Stimulated activated CD8-positive, alpha-beta memory T cell treated with anti-CD3 and anti-CD28 coated beads, Interleukin-4, amount 100 ng/mL, for 48 hours (primary cell): ENCODE measurements at places on chromosomes 1 and 21.

DNA sequence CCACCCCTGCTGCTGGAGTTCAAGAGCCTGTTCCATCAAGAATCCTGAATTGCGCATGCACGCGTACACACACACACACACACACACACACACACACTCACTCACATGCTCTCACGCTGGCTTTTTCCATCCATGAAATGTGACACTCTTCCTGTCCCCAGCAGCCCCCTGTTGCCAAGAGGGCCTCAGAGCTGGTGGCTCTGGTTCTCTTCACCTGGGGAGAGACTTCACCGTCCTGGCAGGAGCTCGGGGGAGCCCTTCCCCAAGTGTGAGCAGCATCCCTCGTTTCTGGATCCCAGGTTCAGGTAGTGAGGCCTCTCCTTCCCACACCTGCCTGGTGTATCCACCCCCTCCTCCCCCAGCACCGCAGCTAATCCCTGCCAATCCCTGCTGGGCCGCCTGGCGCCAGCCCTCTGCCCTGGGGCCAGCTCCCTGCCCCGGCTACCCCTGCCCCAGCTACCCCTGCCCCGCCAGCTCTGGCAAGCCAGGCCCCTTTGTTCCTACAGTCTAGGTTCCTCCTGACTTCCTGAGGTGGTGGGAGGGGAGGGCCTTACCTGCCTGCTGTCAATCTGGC, 9.9 kb downstream of the PLOD1 start:
- no peak for DNase-seq

GRCh38 chr21:24115141-24115540, 1492.1 kb downstream of the MRPL39 start:
- DNase-seq: no peak

- no peak for DNase-seq
These were observed 166.9 kb upstream of the UBE2U start for GRCh38 chr1:64036549-64036948.

DNA sequence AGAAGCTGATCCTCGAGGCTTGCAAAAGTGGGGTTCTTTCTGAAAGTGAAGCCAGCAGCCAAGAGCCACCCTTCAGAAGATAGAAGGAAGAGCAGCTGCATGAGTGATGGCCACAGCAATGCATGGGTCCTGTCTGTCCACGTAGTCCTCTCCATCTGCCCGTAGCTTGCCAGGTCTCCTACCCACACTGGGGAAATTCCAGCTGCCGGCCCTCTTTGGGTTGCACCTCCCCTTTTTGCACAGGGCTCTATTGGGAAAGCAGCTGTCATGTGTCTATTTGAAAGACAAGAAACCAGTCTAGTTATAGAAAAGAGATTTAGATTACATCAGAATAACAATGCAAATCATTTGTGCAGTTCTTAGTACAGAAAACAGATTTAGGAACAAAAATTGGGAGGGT, 204.4 kb downstream of the GIPC2 start:
- DNase-seq: no peak

DNA sequence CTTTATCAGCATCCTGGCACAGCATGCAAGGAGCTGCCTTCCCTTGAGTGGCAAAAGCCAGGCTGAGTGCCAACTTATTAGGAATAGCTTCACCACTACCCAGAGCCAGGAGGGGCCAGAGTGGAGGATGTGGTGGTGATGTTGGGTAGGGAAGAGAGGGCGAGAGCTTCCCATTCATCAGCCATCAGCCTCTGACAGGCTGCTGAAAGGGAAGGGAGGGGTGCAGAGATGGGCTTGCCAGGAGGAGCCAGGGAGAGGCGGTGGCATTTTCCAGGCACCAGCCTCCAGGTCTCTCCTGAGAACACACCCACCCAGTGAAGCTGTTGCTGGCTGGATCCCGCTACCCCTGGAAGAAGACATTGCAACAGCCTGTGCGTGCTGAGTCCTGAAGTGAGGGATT, 168.5 kb downstream of the ACTL8 start:
- DNase-seq: no peak

DNA sequence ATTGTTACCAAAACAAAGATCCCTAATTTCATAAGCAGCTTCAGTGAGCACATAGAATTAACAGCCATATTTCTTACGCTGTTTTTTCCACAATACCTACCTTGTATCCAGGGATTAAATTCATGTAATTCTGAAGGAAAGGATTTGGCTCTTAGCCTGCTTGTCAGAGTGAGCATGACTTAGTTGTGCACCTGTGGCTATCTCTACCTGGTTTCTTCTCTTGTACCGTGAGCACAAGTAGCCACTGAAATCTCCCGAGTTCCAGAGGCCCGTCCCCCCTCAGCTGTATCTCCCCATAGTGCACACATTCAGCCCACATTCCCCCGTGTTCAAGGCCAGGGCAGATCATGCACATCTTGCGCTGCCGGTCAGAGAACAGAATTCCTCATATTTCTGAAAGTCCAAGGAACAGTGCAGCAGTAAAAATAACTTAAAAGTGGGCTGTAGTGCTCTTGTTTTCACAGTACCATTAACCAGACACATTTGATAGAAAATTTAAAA, 2.3 kb downstream of the TENT5C start:
- no peak for DNase-seq

DNA sequence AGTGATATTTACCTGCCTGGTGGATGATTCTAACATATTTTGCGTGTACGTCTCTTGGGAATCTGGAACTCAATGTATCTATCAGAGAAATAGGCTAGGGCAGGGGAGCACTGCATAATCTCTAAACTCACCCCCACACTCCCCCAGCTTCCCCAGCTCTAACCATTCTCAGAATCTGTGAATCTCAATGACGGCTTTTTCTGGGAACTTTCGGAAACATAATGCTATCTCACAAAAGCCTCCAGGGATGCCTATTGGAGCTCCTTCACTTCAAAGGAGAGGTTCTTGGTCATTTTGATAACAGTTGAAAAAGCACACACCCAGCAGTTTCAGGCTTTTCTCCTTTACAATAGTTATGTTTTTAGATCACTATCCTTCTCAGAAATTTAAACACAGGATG, 113.8 kb upstream of the MAGI3 start:
- DNase-seq: no peak

- DNase-seq: no peak
These were observed 51.3 kb downstream of the TEX35 start for GRCh38 chr1:178564086-178564782.

- DNase-seq: no peak
These were observed 9.2 kb upstream of the EPHA8 start for GRCh38 chr1:22553991-22554522.

- DNase-seq: peak; percentile 27
These were observed 84.9 kb downstream of the CNIH3 start for GRCh38 chr1:224700918-224701531.

DNA sequence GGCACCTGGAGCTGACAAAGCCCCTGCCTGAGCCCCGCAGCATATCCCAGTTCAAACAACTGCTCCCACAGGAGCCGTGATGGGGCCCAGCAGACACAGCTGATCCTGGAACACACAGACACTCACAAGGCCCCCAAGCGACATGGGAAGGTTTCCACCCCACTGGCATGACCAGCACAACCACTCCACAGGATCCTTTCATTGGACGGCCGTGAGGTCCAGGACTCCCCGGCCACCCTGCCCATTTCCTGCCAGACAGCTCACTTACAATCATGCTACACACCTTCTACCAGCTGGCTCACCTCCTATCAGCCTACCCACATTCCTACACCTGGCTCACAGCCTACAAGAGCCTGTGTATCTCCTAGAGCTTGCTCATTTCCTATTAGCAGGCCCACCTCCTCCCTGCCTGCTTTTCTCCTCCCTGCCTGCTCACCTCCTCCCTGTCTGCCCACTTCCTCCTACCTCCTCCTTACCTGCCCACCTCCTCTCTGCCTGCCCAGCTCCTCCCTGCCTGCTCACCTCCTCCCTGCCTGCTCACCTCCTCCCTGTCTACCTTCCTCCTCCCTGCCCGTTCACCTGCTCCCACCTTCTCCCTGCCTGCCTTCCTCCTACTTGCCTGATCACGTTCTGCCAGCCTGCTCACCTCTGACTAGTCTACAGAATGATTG, 73.9 kb downstream of the MATN1 start:
- DNase-seq: no peak

- peak; percentile 42 for DNase-seq
These were observed 10.7 kb downstream of the RAB42 start for GRCh38 chr1:28602536-28603439.

- no peak for DNase-seq
These were observed 295.8 kb downstream of the MATN1 start for GRCh38 chr1:30427545-30427944.

DNA sequence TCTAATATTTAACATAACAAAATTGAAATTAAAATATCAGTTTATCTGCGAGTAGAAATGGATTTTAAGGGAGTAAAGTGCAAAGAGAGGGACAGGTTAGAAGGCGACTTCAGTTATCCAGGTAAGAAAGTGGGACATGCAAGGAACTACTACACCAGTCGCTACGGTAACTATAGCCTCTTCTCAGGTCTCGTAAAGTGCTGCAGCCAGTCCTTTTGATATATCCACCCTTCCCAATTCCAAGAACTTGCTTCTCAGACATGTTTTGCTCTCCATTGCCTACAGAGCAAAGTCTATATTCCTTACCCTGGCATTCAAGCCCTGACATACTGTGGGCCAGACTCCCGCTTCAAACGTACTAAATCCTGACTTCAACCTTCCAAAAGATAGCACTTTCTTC, 2.5 kb downstream of the COA7 start:
- DNase-seq: no peak

GRCh38 chr1:151918819-151919610, 9.7 kb upstream of the THEM4 start:
- DNase-seq: no peak

DNA sequence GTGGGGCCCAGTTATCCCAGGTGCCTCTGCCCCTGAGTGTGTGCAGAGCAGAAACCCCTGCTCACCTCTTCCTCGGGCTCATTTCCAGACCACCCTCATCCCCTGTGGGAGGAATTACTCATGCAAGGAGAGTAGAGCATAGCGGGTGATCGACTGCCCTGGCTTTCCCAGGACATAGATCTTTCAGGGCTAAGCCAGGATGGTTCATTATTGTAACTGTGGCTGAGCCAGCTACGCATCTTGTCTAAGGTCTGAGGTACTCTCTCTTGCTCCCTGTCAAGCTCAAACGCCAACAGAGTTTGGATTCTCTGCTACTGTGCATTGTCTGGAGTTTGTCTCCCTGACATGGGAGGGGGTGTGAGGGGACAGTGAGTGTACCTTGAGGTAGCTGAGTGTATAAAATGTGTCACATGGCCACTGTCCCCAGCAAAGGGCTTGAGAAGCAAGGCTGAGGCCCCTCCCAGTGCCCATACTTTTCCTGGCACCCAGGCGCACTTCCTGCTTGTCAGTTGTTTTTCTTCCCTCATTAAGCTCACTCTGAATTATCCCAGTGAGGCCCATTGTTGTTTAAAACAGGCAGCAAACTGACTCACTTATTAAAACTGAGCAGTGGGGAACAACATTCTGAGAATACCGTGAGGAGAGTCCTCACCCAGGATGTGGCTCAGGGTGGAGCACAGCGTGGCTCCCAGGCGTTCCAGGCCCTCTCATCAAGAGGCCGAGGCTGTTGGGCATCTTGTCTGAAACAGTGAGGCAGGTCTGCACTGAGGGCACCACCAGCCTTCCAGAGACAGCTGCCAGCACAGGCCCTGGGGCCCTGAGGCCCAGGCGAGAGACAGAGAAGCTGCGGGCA, 92.9 kb downstream of the LAMC2 start:
- no peak for DNase-seq

DNA sequence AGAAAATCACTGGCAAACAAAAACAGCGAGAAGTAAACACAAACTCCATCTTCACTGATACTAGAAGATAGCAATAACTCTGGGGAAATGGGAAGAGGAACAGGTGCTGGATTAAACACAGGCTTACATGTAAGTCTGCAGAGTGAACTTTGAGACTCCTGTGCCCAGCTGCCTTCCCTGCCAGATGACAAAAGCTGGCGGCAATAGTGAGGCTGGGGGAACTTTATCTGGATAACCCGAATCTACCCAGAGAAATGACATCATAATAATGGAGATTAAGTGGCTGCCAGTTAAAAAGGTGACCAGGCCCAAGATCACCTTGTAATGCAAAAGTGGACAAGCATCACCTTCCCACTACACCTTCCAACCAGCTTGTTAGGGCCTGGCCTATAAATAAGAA, 184.5 kb downstream of the CHRM3 start:
- no peak for DNase-seq

DNA sequence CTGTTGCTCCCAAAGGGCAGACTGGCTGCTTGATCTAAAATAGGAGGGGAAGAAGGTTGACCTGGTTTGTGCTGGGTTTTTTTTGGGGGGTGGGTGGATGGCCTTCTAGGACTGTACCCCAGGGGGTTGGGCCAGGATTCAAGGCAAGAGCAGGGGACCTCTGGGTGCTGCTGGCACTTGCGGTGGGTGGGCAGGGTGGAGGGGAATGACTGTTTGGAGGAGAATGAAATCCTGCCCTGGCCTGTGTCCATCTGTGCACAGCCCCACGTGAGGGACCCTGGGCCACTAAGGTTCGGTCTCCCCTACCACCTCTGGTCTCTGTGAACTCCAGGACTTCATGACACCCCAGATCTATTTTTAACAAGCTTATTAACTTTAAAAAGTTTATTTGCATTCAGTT, 414.2 kb downstream of the PTPRU start:
- peak; percentile 2 for DNase-seq

DNA sequence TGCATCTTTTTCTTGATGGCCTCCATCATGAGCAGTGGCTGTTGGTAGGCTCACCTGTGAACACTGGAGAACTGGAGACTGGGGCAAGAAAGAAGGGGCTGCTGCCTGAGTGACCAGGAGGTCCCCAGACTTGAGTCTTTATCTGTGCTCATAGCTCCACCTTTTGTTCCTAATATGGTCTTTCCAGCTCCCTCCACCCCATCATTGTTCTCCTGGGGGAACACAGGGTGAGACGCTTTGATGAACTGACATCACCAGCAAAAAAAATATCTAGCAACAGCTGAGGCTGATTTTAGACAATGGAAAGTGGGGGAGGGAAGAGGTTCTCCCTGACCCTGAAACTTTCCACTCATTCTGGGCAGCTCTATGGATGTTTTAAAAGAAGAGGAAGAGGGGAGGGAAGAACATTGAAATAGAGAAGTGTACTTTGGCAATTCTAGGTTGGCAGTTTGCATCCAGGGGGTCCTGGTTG, at the start of gene TPM3:
TPM3 (minus strand) TSS at position 111 of the 472 bp plus-strand sequence; CDS start at position 29, 82 bp downstream.
- DNase-seq: no peak

DNA sequence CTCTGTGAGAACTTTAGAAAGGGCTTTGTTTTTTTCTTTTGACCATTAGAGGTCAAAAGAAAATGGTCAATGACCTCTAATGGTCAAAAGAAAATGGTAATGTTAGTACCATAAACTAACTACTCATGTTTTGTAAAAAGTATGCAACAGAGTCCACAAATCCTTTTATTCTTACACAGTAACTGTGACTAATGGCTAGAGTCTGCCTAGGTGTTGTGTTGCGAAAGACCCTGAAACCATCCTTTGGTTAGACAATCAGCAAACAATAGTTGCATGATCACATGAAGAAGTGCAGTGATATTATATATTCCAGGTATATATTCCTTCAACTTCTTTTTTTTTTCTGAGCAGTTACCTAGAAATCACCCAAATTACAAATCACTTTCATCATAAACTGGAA, 40.9 kb downstream of the NEGR1 start:
- DNase-seq: no peak

DNA sequence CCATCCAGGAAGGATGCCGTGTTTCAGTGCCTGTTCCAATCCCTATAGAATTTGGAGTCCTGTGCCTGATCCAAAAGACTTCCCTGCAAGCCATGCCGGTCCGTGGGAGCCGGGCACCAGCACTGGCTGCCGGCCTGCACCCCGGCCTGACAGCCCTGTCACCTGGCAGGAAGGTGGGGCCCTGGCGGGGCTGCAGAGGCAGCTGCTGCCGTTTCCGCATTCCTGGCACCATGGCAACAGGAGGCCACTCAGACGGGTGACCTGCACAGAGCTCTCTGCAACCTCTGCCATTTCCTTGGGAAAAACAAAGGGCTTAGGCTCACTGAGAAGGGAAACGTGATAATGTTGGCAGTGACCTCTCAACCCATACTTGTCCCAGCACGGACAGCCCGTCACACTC, 63.2 kb upstream of the TMEM51 start:
- peak; percentile 31 for DNase-seq
